Left ventricle myocardium inferior (tissue), 1 donor: ENCODE measurements at places on chromosomes 3 and 15. TPM values are rescaled to one million over a fixed set of nuclear protein-coding genes. Genes with fewer than 3 reads are reported as not detected.

LYZL4 gene
- not detected for total RNA-seq

SELENOK gene
- 126 TPM for total RNA-seq

WNT7A gene
- not detected for total RNA-seq

FBN1 gene
- total RNA-seq: 45.5 TPM

XYLB gene
- 0.91 TPM for total RNA-seq

ARHGAP31 gene
- total RNA-seq: 38.0 TPM

OCA2 gene
- total RNA-seq: not detected

SIN3A gene
- 28.0 TPM for total RNA-seq

FGF7 gene
- total RNA-seq: 34.1 TPM

EMC7 gene
- 56.5 TPM for total RNA-seq

GRCh38 chr3:85591451-85591850, 632.7 kb downstream of the CADM2 start:
- no peak for DNase-seq

DNA sequence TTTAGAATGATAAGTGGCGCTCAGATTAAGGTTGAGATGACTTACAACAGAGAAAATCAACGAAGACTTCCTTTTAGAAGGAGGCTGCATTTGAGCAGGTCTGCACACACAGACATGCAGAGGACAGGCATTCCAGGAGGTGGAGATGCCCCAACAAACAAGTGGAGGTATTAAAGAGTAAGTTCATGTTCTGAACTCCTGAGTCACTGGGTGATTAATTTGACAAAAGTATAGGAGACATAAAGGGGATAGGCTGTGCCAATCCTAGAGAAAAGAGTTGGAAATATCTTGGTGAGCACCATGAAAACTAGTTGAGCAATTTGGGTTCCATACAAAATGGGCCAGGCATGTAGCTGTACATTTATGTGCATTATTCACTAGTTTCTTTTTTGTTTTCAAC, 33.5 kb upstream of the BCL6 start:
- DNase-seq: no peak

DNA sequence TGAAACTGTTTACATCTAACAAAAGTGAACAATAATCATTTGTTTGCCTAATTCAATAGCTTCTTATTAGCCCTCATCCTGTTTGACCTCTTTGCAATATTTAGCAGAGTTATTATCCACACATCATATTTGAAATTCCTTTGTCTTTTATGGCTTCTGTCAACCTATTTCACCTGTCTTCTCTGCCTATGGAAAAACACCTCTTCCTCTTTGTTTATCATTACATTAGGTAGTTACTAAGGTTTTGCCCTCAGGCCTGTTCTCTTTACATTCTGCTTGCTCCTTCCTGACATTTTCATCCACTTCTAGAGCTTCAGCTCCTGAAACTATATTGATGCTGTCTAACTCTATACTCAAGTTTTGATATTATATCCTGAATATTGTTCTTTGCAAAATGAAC, 183.0 kb downstream of the SUCNR1 start:
- no peak for DNase-seq

GRCh38 chr3:189202583-189202982, 30.8 kb downstream of the TPRG1 start:
- no peak for DNase-seq

DNA sequence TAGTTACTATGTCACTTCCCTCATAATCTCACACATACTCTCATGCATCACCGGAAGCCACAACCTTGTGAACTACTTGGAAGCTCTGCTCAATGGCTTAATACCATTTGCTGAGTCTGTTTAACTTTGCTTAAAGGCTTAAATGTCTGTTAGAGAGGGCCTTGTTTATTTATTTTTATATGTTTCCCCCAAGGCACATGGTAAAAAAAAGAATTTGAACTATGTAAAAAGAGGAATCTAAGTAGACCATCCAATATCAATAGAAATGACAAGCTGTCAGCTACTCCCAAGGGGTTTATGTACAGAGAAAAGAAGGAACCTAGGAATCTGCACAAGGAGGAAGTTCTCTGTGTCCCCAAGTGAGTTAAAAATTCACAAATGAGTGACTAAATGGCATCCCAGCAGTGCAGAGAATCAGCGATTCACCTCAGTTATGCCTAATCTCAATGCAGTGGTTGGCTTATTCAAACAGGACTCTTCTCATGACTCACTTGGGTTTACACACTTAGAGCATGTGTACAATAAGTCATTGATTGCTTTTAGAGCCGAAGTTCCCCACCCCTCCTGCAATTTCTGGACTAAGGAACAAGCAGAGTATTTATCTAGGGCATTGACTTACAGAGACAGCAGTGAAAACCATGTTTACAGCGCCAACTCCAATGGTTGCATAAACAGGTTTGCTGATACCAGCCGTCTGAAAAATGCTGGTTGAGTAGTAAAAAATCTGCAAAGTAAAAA, 24.4 kb downstream of the SLC2A2 start:
- DNase-seq: no peak

DNA sequence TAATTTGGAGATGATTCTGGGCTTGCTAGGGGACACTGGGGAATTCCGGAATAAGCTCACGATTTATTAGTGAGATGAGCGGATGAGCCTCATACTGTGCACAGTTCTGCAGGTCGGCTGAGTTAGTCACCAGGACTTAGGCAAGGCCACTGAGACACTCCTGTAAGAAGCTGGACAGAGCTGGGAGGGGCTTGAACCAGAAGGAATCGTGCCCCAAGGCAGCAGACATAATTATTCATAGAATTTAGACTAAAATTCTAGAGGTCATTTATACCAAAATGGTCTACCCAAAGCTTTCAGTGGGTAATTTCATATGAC, 121.4 kb downstream of the VGLL4 start:
- DNase-seq: no peak

DNA sequence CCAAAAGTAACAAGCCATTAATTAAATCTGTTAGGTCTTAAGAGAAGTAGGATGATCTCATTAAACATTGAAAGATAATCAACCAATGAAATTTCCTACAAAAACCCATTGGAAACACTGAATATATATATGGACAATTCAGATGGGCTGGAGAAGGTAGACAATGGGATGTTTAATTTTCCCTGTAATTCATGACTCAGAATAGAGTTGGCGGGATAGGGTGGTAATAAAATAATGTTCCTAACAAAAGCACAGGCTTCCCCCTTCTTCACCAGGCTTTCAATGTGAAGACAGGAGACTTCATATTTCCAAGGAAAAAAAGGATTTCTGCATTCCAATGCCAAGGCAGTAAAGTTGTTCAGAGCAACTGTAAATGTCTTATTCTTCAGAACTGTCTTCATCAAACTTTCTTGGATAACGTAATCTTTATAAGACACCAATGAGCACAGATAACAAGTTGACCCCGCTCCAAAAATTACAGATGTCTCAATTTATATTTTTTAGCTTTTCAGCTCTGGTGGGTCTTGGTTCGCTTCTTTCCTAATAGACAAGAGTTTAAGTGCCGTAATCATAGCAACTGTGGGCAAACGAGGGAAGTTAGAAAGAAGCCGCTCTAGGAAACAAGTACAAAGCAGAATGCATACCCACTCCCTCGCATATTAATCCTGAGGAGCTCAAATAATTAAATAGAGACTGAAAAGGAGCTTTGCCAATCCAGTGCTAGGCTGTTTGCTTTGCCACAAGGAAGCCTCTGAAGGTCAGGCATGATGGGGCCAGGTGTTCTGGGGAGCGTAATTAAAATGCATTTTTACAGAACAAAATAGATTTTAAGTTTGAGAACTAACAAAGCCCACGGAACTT, 377.0 kb downstream of the FOXP1 start:
- no peak for DNase-seq
